Right cardiac atrium (tissue), 5 donors: ENCODE measurements at places on chromosomes 2 and 18. TPM values are rescaled to one million over a fixed set of nuclear protein-coding genes. Genes with fewer than 3 reads are reported as not detected.

DNA sequence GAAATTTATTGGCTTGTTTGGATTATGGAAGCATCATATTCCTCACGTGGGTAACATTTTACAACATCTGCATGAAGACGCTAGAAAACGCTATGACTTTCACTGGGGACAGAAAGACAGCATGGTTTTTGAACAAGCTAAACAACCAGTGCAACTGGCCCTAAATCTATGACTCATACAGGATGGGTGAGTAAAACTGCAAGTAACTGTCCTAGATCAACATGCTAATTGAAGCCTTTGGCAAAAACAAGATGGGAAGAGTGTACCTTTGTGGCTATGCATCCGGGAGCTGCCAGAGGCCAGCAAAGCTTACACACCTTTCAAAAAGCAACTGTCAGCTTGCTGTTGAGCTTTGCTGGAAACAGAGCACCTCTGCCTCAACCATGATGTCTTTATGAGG is 1096.0 kb upstream of the DDX18 start:
- DNase-seq, result no peak

RAB12 gene
- 89.0 TPM for total RNA-seq

DNA sequence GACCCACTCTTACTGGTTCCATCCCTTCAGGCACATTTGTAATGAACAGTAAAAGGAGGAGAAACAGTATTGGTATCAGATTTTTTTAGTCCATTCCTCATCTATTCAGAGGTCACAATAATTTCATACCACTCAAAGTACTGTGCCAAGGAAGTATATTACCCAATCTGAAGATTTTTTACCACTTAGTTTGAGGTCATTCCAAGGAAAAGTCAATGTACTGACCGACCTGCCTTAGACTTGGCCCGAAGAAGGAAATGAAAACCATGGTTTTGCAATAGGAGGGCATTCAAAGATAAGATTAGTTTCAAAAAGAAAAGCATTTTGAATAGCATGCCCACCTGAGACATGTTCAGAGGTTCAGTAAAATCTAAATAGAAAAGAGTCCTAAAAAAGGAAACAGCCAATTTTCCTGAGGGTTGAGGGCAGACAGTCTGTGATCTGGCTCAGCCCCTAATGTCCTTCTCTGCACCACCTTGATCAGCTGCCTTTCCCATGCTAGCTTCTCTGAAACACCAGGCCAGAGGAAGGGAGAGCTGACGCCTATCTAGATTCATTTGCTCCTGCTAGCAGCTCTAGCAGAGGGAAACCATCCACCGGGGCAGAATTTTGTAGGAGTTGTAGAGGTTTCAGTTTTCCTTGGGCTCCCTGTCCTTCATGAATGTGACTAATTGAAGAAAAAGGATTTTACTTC is 107.3 kb upstream of the FZD5 start:
- DNase-seq, result no peak

RNPEPL1 gene
- 58.1 TPM for total RNA-seq

DNA sequence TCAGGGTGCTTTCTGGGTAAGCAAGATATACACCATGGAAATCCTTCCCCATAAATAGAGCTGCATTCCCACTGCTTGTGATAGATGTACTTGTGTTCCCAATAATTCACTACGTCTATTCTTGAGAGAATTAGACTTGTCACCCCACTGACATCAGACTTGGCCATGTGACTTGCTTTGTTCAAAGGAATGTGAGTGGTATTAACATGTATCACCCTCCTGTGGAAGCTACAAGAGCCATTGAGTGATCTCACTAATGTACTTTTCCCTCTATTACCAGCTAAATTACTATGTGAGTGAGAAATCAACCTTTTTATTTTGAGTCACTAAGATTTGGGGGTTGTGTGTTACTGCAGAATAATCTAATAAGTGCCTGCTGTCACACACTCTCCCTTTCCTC is 176.0 kb downstream of the CCDC178 start:
- no peak for DNase-seq

CYP27A1 gene
- 20.2 TPM for total RNA-seq

DNA sequence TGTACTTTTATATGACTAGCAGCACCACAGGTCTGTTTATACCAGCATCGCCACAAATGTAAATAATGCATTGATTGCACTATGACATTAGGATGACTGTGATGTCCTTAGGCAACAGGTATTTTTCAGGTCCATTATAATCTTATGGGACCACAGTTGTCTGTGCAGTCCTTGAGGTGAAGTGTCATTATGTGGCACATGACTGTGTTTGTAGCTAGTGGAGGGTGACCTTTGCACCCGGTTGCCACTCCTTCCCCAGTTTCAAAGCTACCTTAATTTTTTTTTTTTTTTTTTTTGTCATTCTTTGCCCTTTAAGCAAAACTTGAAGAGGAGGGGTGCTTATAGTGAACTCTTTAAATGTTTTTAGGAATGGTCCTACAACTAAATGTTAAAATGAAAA is 386.4 kb downstream of the THSD7B start:
- DNase-seq, result no peak

GKN1 gene
- total RNA-seq, result not detected

CD8B2 gene
- not detected for total RNA-seq

- DNase-seq, result peak; percentile 74
Observed at GRCh38 chr2:48126162-48126561, 219.9 kb upstream of the FBXO11 start.

DNA sequence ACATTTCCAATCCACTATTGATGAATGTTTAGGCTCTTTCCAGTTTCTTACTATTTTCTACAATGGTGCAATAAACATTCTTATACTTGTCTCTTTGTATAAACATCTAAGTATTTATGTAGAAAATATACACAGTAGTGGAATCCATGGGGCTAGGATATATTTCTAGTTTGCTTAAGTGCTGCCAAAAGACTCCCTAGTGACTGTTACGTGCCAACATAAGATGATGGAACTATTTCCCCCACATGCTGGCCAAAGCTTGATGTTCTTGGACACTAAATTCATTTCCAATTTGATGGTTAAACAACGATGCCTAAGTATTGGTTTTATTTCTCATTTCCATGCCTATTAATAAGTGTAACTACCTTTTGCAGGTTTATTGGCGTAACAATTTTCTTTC is 378.4 kb upstream of the HNRNPA3 start:
- no peak for DNase-seq

GRCh38 chr2:203718087-203718486 is 11.6 kb downstream of the CD28 start:
- no peak for DNase-seq
